Ascending aorta (tissue), 2 donors: ENCODE measurements at places on chromosomes 4 and X.

- DNase-seq: no peak
Observed at GRCh38 chr4:121168446-121169281, 4.5 kb upstream of the TNIP3 start.

GRCh38 chr4:33200377-33200776 lies 2480.2 kb downstream of the PCDH7 start:
- no peak for DNase-seq

DNA sequence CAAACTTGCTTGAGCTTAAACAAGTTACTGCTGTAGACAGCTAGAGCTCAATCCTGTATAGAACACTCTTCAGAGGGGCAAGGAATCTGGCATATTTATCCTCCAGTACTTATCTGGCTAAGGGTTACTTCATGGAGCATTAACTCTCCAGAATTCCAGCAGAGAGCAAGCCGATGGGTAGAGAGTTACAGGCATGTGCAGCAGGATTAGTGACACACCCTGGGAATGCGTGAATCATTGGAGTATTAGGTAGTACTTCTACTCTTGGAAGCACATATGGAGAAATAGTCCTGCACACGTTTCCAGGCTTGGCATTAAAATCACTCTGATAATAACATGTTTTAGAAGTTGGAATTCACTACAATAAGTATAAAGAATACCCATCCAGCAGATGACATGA lies 35.4 kb downstream of the GRXCR1 start:
- no peak for DNase-seq

DNA sequence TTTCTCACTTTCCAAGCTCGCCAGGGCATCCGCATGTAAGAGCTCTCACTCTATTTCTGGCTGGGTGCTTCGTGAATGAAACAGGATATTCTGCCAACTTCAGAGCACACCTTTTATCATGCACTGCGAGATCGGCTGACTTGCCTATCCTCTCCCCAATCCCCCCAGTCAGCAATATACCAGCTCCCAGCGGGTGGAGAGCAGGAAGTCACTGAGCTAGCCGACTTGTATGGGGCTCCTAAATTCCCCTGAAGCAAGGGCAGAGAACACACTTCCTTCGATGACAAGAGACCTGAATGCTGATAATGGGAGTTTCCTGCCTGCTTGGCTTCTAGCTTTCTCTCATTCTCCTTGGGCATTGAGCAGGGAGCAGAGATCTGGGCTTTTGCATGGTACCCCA lies 33.8 kb upstream of the MAMLD1 start:
- no peak for DNase-seq

- DNase-seq: no peak
Observed at GRCh38 chrX:138890491-138890890, 179.0 kb upstream of the FGF13 start.

DNA sequence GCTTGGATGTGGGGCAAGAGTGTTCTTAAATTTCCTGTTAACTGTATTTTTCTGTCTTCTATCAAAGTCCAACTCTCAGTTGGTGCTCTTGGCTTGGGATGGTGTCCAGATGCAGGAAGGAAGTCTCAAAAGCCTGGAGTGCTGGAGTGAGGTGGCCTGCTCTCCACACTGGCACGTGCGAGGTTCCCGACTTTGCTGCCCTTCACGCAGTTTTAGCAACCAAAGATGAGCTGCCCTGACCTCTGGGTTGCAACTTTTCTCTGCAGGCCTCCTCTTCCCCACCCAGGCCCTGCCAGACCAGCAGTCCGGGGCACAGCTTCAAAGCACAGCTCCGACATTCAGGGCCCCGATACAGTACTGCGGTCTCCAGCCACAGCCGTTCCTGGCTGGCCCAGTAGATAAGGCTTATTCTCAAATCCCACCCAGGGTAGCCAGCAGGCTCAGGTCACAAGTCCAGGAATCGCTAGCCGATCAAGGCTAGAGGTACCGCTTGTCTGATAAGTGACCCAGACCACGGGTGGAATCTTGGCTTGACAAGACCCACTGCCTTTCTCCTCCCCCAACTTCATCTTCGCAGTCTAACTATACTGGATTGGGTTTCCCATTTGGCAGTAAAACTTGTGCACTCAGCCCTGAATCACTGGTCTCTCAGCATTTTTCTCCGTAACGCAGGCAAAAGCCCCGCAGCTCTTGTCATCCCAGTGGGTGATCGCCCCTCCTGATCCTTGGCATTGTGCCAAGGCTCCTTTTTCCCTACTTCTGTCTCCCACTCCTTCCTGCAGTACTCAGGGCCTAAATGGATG lies 21.8 kb upstream of the JADE1 start:
- DNase-seq: no peak

DNA sequence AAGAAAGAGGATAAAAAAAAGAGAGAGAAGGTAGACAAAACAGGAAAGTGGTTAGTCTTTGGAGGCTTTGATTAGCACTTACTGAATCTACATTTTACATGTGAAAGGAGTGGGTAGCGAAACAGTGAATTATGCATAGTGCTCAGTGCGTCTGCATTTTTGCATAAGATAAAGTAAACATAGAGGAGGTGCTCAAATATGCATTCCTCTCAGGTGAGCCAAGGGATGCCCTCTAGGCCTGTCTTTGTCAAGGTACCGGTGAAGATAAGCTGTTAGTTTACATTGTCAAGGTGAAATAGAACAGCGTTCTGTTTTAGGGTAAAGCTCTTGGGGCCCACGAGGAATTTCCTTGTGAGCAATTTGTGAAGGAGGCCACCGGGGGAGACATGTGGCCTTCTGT lies 260.6 kb downstream of the TRIML1 start:
- no peak for DNase-seq

GRCh38 chr4:164701665-164702064 lies 52.3 kb upstream of the SMIM31 start:
- no peak for DNase-seq

DNA sequence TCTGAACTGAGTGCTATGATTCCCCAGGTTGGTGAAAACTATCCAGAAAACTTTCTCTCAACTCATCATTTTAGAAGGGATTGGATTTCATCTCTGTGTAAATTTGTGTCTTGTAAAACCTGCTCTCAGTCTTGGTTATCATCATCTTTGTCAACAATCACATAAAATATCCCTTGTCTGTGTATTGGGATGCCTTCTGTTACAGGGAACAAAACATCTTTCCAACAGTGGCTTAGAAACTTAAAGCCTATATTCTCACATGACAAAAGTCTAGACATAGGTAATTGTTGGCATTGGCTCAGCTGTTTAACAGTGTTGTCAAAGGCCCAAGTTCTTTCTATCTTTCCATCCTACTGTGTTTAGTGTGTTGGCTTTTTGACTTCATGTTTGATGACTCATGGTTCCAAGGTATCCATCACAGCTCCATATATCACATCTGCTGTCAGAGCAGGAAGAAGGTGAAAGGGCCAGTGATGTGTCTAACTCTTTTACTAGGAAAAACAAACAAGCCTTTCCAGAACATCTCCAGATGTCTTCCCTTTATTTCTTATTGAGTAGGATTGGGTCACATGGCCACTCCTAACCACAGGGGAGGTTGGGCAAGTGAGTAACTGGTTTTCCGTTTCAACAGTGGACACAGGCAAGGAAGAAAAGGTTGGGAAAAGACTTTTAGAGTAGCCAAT lies 65.0 kb downstream of the PHEX start:
- DNase-seq: no peak

GRCh38 chr4:54061067-54061466 lies 3.3 kb downstream of the CHIC2 start:
- no peak for DNase-seq

- no peak for DNase-seq
Observed at GRCh38 chrX:10189317-10190268, 32.8 kb downstream of the CLCN4 start.

GRCh38 chrX:39477762-39478120 lies 620.0 kb downstream of the BCOR start:
- no peak for DNase-seq

GRCh38 chr4:95910749-95911148 lies 70.9 kb downstream of the PDHA2 start:
- no peak for DNase-seq

- no peak for DNase-seq
Observed at GRCh38 chr4:38290366-38290765, 330.2 kb downstream of the PTTG2 start.

DNA sequence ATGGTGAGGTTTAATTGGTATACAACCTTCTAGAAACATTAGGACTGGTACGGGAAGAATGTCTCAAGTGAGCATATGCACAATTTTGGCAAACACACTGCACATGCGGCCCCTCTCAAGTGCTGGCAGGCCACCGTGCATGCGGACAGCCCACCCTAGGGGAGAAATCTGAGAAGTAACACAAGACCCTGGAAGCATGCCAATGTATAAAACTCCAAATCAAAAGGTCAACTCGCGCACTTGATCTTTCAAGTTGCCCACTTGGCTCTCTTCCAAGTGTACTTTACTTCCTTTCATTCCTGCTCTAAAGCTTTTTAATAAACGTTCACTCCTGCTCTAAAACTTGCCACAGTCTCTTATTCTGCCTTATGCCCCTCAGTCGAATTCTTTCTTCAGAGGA lies 488.3 kb downstream of the CFAP47 start:
- no peak for DNase-seq

DNA sequence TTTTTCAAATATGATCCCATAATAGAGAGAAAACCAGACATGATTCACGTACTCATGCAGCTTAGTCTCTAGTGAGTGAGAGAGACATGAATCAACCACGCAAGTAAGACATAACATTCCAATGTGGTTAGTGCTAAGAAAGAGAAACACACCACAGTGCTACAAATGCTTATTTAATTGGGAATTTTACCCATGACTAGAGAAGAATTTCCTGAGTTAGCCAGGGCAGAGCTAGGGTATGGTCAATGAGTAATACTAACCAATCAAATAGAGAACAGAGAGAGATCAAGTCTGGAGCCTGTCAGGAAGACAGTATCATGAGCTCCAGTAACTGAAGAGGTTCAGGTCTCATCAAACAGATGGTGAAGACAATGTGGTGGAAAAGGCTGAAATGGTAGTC lies 495.2 kb downstream of the PDGFC start:
- no peak for DNase-seq

DNA sequence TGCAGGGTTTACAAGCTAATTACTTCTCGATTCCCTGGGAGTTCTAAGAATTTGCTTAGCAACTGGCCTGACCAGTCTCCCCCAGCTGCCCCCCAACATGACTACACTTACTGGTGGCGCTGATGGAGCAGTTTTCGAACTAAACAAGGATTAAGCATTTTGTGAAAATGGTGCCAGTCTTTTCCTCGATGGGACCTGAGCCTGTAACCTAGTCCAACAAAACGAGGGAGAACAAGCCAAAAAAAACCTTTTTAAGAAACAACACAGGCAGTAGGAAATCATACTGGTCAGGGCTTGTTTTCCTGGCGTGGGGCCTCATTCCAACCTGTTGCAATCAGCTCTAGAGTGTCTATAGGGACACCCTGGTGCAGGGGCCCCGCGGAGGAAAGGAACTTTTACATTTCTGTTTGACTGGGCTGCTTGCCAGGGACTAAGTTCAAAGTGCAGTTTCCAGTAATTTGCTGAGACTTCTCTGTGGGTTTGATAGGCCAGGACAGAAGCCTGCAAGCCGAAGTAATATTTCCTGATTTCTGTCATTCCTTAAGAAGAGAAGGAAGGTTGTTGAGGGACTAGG lies 158.7 kb downstream of the SPRY1 start:
- DNase-seq: peak; percentile 94

DNA sequence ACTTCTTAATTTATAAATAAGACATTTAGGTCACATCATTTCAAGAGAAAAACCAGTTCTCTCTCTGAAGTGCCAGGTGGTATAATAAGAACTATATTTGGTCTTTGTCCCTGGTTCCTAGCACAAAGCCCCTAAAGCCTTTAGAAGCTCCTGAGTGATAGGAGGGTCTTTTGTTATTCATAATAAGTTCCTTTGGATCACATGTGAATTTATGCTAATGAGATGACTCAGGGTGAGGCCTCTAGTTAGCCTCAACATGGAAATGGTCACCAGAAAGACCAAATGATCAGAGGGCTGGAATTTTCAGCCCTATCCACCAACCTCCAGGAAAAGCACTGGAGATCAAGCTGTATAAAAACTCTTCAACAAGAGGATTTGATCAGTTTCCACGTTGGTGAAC lies 68.1 kb upstream of the BLTP1 start:
- no peak for DNase-seq
